ENCODE measurements at places on chromosomes 12 and 14.

- no peak for DNase-seq
These were observed 65.7 kb upstream of the PLXNC1 start for GRCh38 chr12:94082690-94083089.

DNA sequence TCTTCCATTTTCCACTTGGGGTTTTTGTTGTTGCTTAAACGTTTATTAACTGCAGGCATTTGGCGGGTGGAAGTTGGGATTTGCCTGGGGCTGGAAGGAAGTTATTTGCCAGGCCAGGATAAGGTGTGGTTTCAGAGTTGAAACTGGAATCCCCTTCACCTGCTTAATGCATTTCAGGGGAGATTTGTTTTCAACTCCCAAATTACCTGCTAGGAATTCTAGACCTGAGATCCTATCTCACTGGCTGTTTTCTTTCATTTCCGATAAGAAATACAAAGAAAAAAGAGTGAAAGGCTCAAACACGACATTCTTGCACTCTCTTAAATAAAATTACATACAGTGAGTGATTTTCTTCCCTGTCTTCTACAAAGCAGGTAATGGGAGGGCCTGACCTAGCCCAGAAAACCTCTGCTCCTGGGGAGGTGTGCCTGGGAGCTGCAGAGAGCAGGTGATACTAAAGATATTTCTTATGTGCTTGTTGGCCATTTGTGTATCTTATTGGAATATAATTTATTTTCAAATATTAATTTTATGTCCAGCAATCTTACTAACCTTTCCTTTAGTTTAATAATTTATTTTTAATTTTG, 278.2 kb downstream of the ZFP36L1 start:
- DNase-seq, result no peak

- no peak for DNase-seq
These were observed 102.5 kb upstream of the GPHB5 start for GRCh38 chr14:63421226-63421625.

DNA sequence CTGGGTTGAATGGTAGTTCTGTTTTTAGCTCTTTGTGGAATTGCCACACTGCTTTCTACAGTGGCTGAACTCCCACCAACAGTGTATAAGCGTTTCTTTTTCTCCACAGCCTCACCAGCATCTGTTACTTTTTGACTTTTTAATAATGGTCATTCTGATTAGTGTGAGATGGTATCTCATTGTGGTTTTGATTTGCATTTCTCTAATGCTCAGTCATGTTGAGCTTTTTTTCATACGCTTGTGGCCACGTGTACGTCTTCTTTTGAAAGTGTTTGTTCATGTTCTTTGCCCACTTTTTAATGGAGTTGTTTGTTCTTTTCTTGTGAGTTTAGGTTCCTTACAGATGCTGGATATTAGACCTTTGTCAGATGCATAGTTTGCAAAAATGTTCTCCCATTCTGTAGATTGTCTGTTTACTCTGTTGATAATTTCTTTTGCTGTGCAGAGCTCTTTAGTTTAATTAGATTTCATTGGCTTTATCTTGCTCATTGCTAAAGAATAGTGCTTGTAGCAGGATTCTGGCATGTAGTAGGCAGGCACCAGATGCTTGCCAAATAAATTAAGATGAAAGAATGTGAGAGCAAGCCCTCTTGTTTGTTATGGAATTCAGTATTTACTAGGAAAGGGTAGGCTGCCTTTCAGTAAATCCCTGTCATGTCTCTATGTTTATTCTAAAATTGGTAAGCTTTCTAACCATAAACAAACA, 86.8 kb downstream of the PDE3A start:
- DNase-seq, result no peak

DNA sequence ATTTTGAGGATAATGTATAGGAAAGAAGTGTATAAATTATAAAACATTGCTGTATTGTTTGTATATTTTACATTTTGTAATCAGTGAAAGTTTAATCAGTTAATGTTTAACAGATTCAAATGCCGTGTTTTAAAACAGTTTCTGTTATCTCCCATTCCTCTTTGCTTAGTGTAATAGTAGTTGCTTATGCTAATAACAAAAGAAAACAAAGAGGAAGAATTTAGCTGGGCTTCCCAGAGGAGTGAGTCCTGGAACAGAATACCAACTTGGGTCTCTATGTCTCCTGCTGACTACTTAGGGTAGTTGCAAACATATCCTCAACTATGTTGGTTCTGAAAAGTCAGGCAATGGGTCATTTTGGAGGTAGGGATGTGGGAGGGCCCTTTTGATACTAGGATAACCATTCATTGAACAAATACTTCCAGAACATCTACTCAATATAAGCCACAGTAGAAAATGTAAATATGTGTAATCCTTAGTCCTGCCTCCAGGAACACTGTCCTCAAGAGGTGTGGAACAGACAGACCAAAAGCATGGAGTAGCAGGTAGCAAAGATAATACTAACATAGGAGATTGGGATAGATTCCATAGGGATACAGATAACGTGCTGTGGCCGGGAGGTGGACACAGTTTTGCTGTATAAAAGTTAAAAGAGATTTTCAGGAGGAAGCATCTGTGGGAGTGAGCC, 36.1 kb upstream of the EVL start:
- no peak for DNase-seq

DNA sequence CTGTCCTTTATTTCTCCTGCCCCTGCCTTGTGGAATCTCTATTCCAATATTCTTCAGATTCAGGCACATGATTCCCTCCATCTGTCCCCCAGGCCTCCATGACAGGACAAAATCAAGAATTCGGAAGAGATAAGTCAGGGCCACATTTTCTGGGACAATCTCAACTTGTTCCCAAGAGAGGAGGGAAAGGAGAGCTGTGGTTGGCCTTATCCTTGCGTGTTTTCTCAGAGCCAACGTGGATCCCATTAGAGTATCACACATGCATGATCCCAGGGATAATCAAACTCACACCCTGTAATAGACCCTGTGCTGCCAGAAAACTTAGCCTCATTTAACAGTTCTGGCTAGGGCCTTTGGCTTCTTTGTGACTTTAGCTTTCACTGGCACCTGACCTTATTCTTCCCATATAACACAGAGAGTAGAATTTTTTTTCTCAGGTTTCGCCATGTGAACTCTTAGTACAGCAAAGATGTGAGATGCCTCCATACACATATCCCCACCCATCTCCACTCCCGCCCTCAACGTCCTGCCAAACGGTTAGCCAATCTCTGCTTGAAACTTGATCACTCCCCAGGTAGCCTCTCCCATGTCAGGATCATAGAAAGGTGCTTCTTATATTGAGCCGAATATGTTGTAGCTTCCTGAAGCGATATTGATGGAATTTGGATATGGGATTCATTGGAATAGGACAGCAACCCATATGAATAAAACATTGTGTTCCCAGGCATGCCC, 6.7 kb upstream of the KRT1 start:
- no peak for DNase-seq

DNA sequence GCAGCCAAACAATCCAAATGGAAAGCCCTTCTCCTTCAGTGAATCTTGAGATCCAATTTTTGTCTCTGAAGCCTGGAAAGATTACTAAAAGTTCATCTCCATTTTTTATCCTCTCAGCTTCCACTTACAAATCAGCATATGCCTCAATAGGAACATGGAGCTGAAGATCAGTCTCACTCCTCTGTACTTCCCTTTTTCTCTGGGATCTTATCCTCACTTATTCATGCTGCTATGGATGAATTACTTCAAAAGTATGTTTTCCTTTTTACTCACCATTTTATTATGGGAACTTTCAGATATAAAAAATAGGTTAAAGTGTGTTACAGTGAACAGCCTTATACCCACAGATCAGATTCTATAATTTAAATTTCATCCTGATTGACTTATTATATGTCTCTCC, 14.4 kb upstream of the NTF3 start:
- no peak for DNase-seq

DNA sequence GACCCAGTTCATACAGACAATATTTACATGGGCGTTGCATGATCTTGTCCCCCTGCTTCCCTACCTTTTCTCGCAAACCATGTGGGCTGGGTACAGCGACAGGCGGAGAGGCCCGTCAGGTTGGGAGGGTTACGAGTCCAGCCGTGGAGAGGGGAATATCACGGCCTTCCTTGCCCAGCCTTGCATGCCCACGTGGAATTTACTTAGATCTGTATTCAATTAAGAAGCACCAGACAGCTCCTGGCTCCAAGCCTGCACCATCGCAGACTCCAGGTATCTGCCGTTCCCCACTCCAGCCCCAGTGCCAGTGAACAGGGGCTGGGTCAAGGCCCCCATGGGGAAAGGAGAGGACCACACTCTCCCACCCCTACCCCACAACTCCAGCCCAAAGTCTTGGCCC, 29.8 kb downstream of the BCL11B start:
- DNase-seq, result no peak

GRCh38 chr12:10940389-10940788, 1.3 kb upstream of the TAS2R14 start:
- DNase-seq, result no peak

DNA sequence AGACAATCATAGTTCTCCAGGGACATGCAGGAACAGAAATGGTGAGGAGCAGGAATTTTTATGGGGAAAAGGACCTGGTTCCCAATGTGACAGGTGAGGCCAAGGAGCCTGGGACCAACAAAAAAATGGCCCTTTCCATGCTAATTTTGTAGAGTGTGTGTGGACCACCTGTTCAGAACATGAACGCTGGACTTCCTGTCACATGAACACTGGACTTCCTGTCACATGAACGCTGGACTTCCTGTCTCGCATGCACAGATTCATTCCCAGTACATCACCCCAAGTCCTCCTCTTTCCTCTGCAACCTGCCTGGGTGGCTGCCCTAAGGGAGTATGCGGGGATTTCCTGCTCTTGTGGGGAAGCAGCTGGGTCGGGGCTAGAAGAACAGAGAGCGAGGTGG, 10.1 kb downstream of the FGF6 start:
- DNase-seq, result no peak

DNA sequence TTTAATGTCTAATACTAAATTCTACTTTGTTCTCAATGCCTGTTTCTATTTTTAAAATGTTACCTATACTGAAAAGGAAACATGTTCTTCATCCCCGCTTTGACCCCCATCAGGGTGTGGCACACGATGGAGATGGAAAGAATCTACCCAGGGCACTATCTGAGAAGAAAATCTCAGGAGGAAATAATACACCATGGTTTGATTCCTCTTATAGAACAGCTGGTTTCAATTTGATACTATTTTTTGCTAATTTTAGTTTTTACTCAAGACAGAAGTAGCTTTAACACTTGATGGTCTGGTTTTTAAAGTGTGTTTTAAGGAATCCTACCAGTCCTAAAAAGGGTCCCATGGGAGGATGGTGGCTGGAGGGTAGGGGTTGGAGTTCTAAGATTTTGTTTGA, 56.7 kb downstream of the PPM1H start:
- DNase-seq, result no peak

DNA sequence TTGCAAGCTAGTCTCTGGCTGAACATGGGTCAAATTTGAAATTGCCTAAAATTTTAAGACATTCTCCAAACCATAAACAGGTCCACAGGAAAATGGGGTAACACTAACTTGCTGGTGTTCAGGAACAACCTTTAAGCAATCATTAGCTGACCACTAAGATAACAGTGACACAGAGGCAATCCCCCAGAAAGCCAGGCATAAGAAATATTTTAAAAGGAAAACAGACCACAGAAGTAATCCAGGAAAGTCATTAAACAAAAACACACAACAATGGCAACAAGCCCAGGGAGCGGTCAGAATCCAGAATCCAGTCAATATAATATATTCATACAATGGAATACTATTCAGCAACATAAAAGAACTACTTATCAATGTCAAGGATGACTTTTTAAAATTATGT, 59.1 kb downstream of the LRP6 start:
- DNase-seq, result no peak

- DNase-seq, result no peak
These were observed 307.6 kb upstream of the FBXO33 start for GRCh38 chr14:39739796-39740195.

DNA sequence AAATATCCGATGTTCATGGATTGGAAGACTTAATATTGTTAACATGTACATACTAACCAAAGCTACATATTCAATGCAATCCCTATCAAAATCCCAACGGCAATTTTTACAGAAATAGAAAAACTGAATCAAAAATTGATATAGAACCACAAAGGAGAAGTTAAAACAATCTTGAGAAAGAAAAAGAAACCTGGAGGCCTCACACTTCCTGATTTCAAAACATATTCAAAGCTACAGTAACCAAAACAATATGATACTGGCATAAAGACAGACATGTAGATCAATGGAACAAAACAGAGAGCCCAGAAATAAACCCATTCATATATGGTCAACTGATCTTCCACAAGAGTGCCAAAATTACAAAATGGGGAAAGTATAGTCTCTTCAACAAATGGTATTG, 5.4 kb upstream of the PELI2 start:
- no peak for DNase-seq

DNA sequence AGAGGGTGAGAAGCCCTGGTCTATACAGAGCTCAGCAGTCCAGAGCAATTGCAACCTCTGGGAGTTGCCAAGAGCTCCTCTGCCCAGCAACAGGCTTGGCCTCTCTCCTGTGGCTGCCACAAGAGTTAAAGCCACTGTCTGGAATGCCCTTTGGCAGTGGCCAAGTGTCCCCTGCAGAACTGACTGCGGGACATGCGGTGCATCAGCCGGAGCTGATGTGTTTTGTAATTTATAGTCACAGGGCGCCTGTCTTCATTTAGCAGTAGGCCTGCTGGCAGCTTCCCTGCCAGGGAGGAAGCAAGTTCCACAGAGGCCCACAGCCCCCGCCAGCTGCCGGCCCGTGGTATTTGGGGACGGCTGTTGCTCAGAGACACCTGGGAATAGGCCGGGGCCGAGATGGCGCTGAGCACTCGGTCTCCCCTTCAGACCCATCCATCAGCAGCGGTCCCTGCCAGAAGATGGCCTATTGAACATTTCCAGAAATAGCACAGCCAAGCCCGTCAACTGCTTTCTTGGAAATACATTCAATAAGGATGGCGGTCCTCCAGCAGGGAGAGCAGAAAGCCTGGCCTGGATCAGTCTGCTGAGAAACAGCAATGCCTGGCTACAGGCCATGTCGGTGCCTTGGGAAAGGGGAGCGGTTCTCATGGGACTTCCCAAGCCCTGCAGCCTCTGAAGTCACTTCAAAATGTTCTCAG, 217.4 kb downstream of the CRADD start:
- DNase-seq, result no peak

GRCh38 chr12:68225576-68226476, at the start of gene IL26:
Gene IL26 (minus strand): TSS chr12:68225810. CDS start chr12:68225756, 54 bp downstream.
- DNase-seq, result no peak

GRCh38 chr12:120115692-120116440, 687 bp downstream of the RAB35 start:
- no peak for DNase-seq

DNA sequence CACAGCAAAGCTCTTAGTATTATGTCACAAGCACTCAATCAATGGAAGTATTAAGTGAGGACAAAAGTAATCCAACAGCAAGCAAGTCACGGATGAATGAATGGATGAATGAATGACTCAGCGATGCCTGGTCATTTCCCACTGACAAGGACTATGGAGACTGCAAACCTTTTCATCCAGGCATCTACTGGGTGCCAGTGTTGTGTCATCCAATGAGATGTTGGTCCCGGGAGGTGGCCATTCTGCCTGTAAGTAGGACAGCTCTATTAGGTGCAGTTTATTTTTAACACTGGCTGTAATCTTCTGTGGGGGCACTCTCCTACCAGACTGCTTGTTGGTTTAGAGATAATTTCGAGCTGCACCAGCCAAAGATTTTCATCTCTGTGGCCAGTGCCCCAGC, 39.4 kb downstream of the STAB2 start:
- DNase-seq, result peak; percentile 89

Data from DMS153 (cell line).